NCI-H1694 (cell line): ENCODE measurements at places on chromosomes 6 and 20.

GRCh38 chr6:166908811-166909210, 47.5 kb downstream of the RNASET2 start:
- DNase-seq: no peak

DNA sequence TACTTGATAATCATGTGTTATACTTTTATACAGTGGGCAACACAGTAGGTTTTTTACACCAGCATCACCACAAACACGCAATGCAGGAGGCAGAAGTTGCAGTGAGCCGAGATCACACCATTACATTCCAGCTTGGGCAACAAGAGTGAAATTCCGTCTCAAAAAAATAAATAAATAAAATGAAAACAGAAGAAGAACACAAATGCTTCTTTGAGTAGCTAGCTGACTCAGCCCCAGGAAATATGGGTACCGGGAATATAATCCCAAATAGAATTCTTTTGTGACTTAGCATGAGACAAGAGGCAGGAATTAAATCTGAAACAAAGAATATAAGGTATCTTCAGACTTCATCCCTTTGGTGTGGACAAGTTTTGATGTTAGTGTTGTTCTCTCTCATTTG, 164.2 kb upstream of the ATXN1 start:
- no peak for DNase-seq

DNA sequence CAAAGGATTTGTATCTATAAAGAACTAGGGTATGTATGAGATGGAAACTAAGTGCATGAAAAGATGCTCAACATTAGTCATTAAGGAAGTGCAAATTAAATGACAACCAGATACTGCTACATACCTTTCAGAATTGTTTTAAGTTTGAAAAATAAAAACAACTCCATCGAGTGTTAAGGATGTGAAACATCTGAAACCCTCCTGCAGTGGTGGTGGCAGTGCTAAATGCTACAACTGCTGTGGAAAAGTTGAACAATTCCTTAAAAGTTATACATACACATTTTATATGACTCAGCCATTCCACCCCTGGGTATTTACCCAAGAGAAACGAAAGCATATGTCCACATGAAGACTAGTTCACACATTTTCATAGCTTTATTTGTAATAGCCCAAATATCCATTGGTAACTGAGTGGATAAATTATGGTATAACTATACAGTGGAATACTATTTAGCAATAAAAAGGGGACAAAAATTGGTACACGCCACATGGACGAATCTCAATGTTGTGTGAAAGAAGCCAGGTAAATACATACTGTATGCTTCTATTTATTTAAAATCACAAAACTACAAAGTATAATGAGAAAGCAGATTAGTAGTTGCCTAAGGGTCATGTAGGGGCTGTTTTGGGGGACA, 10.6 kb downstream of the ARMH2 start:
- DNase-seq: no peak

- no peak for DNase-seq
Observed at GRCh38 chr6:110319843-110320242, 38.3 kb downstream of the METTL24 start.

DNA sequence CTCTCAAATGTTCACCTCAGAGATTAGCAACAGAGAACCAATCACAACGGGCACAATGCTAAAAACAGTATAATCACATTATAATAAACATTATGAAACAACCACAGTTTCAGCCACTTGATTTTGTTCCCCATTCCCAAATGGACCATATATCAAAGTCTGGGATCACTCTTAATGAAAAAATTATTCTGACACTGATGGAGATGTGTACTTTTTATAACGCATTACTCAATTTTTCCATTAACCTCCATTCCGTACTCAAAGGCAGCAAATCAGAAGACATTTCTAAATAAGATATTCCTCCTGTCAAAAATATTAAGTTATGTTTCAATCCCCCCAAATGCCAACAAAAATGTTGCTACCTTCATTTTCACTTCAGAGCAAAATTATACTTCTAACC, 2.8 kb downstream of the CPNE1 start:
- DNase-seq: no peak

- no peak for DNase-seq
Observed at GRCh38 chr20:53995949-53996348, 74.4 kb downstream of the BCAS1 start.

GRCh38 chr20:34235875-34236274, 5.3 kb upstream of the ASIP start:
- DNase-seq: no peak

GRCh38 chr20:9108260-9108659, 39.4 kb downstream of the PLCB4 start:
- no peak for DNase-seq

DNA sequence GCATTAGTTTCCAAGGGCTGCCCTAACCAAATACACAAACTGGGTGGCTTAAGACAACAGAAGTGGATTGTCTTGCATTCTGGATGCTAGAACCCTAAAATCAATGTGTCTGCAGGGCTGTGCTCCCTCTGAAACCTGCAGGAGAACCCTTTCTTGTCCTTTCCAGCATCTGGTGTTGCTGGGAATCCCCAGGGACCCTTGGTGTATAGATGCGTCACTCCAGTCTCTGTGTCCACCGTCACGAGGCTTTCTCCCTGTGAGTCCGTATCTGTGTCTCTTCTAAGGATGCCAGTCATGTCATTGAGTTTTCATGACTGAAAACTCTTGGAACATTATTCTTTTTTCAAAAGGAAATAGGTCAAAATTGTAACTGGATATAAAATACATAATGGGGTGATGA, 142.9 kb downstream of the RNASET2 start:
- DNase-seq: no peak

DNA sequence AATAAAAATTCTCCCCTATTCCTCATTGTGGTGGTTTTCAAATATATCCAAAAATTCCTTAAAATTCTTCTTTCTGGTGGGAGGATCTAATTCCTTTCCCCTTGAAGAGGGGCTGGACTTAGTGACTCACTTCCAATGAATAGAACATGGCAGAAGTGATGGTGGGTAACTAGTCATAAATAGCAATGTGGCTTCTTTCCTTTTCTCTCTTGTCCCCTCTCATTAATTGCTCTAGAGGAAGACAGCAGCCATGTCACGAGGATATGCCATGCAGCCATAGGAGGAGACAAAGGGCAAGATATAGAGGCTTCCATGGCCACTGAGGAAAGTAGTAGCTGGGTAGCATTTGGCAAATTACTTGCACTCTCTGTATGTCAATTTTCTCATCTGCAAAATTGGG, 5.9 kb downstream of the VNN2 start:
- no peak for DNase-seq

DNA sequence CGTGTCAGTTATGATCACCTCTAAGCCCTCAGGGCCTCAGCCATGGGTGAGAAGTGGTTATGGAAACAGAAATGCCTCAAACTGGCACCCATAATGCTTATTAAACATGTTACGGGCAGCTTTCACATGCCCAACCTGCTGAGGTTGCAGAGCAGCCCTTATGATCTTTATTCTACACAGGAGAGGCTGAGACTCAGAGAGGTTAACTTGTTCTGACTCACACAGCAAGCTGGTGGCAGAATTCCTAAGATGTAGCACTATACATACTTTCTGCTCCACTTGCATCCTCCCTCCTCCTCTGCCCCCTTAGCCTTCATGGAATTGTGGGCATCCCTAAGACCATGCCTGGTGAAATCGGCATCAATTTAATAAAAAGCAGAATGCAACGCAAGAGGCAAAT, 34.7 kb upstream of the IGF2R start:
- no peak for DNase-seq

DNA sequence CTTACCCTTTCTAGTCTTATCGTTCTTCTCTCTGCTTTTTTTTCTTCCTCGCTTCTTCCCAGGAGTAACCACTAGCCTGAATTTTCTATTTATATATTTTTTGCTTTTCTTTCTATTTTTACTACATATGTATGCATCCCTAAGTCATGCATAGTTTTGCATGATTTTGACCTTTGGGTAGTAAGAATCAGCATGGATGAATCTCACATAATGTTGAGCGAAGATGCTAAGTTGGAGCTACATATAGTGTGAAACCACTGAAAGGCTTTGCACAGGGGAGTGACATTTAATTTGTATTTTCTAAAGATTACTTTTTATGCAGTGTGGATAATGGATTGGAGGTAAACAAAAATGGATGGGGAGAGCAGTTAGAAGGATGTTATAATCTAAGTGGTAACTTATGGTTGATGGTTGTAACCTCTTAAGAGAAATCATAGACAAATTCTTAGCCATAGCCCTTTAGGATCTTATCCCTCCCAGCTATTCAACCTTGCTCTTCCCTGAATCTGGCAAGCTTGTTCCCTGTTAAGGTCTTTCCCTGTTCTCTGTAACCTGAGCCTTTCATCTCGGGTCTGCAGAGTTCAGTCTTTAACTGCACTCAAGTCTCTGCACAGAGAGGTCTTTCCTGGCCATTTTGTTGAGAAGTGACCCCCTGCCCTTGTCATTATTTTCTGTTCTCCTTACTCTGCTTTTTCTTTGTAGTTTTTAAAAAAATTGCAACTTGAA, 18.0 kb downstream of the PEX7 start:
- no peak for DNase-seq

DNA sequence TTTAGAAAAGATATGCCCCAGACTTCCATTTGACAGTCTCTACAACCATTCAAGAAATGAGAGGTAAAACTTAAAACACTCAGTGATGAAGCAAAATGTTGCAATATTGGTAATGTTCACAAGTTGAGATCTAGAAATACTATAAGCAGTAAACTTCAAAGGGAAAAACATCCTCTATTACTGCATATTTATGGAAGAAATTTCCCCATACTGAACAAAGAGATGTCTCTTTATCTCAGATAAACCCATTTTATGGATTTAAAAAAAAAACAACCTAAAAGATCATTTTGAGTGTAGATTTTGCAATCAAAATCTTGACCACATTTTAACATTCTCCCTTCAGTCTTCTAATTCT, 177.8 kb upstream of the TAB2 start:
- no peak for DNase-seq

- DNase-seq: no peak
Observed at GRCh38 chr20:13094976-13095375, 86.2 kb downstream of the SPTLC3 start.

DNA sequence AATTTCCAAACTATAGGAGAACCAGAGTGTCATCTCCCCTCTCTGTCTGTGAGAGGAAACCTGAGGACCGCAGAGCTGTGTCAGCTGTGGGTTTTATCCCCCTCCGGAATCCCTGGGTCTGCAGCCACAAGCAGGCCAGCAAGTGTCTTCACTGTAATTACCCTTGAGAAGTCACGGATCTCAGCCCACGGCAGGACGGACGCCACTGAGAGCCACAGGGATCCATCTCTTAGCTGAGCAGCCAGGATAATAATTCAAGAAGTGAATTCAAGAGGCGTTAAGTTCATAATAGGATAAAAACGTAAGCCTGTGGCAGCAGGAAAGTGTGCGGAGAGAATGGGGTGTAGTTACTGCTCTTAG, 37.0 kb downstream of the DLL1 start:
- DNase-seq: no peak

- no peak for DNase-seq
Observed at GRCh38 chr6:13372688-13373487, 44.6 kb upstream of the TBC1D7 start.

DNA sequence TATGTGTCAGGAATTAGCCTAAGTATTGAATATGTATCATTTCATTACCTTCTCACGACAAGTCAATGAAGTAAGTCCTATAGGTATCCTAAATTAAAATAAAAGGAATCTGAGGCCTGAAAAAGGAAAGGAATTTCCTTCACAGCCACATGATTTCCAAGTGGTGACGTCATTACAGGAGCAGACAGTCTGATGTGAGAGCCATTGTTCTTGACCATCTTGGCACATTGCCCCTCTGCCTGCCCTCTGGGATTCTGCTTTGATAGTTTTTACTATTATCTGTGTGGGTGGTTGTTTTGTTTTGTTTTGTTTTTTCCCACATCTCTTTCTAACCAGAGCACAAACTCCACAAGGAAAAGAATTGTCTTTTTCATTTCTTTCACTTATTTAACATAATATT, 219.8 kb upstream of the UFL1 start:
- DNase-seq: no peak

- no peak for DNase-seq
Observed at GRCh38 chr6:35435074-35435837, 16.9 kb upstream of the FANCE start.

GRCh38 chr6:50925981-50926380, 107.3 kb downstream of the TFAP2B start:
- no peak for DNase-seq

- DNase-seq: peak; percentile 51
Observed at GRCh38 chr20:52269321-52269720, 77.7 kb upstream of the ZFP64 start.

DNA sequence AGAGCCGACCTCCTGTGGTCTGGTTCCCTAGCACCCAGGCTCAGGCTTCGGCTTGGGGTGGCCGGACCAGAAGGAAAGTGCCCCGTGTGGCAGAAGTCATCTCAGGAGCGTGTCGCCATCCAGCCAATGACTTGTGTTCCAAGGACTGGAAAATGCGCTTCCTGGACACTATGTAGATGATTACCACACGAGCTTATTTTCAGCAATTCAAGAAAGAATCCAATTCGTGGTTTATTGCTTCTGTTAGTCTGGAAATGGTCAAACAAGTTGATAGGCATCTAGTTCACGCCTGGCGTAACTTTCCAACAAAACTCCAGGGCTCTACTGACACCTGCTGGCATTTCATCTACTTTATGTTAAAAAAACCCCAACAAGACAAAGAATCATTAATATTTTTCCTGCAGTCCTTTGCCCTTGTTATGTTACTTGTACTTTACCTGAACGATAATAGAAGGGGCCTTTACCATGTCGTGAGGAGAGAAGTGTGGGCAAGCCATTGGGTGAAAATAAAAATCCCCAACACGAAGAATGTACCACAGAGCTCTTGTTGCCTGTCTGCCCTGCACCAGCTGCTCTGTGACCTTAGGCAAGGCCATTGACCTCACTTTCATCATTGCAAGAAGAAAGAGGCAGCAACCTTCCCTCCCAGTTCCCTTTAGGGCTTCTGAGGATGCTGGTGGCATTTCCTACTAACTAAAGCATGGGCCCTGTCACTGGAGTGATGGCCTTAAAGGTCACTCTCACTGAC, 154.7 kb upstream of the LAMP5 start:
- DNase-seq: peak; percentile 39

- peak; percentile 91 for DNase-seq
Observed at GRCh38 chr20:25407311-25408169, at the start of gene GINS1. GINS1 (plus strand) TSS chr20:25407673; CDS start chr20:25407821, 148 bp downstream.

- no peak for DNase-seq
Observed at GRCh38 chr6:142045380-142046278, 87.1 kb upstream of the GJE1 start.

DNA sequence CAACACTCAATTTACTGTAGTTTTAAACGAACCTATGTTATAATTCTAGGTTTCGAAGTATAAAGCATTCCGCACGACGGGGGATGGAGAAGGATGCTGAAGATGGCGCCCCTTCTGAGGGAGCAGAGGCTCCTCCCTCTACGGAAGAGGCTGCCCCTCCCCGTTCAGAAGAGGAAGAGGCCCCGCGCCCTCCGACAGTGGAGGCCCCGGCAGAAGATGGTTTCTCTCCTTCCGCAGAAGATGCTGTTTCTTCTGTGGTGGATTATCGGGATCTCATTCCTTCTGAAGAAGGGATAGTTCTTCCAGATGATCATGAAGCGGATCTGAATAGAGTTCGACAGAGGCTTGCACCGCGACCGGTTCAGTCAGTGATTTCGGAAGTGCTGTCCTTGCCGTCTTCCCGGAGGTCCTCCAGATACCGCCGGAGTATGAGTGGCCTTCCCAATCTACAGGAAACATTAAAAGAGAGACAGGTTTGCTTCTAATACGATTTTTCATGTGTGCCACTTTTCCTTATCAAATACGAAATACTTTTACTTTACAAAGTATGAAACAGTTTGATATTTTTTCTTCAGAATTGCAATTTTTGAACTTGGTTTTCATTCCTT, 7.7 kb downstream of the DNAH8 start:
- DNase-seq: no peak
